ENCODE measurements at places on chromosomes 12 and 14.
A peak's percentile ranks its signal among the peaks of the same experiment; 100 is the strongest.

GRCh38 chr12:52892207-52892852 lies 12.5 kb downstream of the KRT8 start:
- DNase-seq = no peak

DNA sequence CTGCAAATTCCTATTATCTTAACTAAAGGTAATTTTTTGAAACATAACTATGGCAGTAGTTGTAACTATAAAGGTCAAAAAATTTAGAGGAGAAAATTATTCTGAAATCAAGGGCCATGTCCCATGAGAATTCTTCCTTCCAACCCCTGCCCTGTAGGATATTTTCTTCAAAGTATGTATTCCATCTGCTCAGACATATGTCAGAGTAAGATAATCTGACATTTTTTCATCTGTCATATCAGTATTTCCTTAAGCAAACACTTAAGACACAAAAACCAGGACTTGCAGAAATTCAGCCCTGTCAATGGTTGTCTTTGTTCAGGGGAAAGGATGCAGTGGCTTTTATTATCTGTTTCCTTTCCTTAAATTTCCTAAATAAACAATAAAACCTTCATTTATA lies 36.3 kb downstream of the ACSS3 start:
- DNase-seq = no peak

DNA sequence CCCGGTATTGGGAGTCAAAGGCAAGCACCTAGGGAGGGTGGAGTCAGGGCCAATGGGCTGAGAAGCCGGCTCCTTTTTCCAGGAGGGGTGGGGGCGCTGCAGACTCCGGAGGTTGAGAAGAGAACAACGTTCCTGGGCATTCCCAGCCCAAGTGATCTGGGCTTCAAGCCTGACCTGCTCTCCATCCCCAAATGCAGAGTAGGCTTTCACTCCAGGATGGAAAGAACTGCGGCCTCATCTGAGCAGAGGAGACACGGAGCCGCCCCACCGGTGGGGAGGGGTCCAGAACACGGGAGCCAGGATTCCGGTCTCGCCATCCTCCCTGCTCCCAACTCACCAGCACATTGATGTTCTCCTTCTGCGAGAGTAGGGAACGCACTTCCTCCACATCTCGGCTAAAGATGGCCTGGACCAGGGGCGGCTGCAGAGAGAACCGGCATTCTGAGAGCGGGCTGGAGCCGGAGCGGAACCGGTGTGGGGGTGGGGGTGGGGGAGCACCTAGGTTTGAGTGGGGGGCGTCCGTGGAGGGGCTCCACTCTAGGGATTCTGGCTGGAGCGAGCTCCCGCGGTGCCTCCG lies 605 bp downstream of the ANKRD52 start:
- no peak for DNase-seq

- DNase-seq = no peak
Measured at GRCh38 chr14:81363746-81364378, 36.3 kb downstream of the STON2 start.

DNA sequence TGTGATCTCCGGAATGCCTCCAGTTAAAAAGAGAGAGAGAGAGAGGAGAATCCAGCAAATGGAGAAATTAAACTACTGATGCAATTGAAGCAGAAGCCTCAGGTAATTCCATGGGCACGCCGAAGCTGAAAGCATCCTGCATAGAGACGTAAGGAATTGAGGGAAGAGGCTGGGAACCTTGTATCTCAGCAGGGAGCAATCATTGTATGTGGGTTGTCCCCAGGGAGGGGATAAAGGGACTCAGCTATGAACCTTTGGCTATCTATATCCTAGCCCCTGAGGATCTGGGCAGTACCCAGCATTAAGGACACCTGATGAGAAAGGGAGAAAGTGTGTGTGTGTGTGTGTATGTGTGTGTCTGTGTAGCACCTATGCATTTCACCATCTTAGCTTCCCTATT lies 95.8 kb upstream of the ATXN7L3B start:
- no peak for DNase-seq

DNA sequence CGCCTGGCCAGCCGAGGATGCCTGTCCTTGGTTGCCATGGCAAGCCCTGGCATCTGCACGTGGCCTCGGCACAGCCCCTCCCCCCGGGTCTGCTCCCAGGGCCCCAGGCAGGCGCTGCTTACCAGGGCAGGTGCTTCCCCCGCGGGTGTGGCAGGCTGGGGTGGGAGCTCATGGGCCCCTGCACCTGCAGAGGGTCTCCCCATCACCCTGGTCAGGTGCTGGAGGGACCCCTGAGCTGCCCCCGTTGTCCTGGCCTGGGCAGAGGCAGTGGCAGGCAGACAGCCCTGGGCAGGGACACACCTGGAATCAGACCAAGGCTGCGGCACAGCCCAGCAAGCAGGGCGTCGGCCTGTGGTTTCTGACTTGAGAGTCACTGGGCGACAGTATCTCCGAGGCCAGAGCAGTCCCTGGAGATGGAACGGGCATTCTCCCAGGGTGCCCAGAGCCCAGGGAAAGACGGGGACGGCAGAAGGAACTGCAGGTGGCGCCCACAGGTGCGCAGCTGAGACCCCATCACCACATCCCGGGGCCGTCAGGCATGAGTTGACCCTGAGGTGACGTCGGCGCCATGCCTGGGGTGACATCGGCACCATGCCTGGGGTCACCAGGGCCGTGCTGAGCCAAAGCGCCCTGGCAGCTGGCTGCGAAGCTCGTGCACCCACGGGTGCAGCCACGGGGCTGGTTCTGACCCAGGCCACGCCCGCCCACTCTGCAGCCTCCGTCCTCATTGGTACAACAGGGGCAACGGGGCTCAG lies 56.1 kb upstream of the FBRSL1 start:
- DNase-seq = no peak

DNA sequence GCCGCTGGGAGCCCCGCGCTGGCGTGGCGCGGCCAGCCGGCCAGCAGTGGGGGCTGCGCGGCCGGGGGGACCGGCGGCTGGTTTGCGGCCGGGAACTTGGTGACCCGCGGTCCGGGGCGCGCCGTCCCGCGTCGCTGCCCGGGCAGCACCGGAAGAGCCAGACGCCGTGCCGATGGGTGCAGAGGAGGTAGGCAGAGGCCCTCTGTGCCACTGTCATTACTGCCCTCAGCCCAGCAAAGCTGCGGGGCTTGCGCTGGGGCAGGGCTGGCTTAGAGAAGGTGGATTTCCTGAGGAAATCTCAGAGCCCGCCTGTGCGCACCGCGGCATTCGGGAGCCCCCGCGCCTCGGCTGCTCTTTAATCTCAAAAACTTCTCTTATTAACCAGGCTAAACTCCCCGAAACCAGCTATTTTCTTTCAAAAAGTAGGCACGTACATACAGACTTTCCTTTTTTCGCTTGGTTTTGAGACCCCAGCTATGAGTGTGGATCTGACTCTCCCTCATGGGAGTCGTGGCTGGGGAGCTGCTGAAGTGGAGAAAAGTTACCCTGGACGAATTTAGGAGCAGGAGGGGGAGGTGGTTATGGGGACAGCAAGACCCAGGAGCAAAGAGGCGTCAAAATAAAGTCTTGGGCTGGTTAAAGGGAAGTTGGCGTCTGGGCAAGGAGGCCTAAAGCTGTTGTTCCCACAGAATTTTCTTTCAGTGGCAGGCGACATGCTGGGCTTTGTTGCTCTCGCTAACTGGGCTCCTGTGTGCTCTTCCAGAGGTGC lies 802 bp downstream of the SUSD6 start:
- peak; percentile 42 for DNase-seq
